ENCODE measurements at places on chromosomes 7 and 10.

- DNase-seq = no peak
Measured at GRCh38 chr10:13349463-13350274, 1.6 kb upstream of the SEPHS1 start.

- DNase-seq = no peak
Measured at GRCh38 chr10:62183857-62184795, 84.5 kb downstream of the RTKN2 start.

DNA sequence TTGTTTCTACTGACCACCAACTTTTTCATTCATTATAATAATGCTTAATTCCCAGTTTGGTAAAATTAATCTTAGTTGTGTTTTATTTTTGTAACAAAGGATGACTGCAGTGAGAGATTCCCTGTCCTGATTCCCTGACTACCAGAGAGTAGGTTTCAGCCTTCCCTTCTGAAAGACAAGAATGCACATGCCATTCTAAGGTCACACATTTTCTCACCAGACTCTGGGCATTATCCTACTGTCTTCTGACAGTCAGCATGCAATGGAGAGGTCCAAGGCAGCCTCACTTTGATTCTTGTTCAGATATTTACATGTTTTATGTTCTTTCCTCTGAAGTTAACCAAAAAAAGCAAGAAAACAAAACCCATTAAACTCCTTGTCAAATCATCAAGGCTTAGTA is 372.7 kb upstream of the CDC14C start:
- no peak for DNase-seq

- DNase-seq = no peak
Measured at GRCh38 chr7:81690251-81690650, 79.6 kb downstream of the HGF start.

- DNase-seq = no peak
Measured at GRCh38 chr7:36967387-36967786, 243.1 kb upstream of the AOAH start.

DNA sequence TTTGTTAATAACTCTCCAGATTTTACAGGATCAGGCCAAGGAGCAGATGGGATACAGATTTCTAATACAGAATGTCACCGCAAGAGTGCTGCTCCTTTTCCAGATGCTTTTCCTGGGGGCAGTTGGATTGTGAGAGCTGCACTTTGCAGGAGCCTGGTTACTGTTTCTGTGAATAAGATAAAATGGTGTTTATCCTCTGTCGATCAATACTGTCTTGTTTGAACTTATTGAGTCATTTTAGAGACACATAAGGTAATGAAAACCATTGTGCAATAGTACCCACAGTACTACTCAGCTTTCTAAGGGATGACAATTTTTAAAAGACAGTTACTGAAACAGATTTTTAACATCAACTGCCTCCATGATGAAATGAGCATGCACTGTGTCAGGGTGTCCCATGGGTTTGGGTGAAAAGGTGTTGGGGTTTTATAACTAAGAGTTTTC is 2.9 kb downstream of the A1CF start:
- DNase-seq = no peak

DNA sequence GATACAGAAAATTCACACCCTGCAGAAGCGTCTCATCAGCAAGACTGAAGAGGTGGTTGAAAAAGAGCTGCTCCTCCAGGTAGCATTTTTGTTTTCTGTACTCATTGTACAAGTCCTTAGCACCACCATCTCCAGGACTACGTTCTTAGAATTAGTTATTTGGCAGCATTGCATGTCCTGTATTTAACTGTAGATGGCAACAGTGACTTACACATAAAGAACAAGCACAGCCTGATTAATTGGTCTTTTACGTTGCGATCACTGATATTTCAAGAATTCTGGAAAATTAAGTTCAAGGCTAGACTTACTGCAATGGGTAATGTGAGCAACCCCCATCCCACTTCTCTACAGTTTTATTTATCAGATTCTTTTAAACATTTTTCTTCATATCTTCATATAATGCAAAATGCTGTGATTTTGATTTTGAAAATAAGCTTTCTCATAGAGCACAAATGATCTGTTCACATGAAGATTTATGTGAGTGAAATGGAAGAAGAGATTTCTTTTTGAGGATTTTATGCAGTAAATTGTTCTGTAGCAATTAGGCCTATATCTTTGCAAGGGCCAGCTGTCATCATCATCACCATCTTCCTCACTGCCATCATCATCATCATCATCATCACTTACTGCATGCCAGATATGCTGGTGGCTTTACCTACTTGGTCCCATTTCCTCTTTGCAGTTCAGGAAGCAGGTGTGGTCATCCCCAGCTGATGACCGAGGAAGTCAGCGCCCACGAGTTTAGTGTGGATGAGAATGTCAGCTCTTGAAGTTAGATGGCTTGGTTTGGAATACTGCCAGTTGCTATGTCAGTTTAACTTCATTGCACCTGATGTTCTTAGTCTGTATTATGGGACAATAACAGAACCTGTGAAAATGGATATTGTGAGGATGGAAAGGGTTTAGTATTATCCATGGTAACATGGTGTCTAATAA is 53.4 kb downstream of the CFAP58 start:
- no peak for DNase-seq

- no peak for DNase-seq
Measured at GRCh38 chr7:22647451-22648257, 79.3 kb upstream of the IL6 start.

DNA sequence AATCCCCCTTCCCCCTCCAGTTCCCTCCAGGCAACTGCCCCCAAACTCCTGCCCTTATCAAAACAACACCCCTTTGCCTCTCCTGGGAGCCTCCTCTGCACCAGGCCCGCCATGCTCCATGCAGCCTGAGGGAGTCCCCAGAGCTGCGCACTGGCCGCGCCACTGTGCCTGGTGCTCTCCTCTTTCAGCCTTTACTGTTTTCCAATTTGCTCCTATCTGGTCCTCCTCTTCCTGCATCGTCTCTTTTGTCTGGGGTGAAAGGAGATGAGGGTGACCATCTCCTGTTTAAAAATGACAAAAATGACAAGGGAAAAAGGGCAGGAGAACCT is 165.8 kb upstream of the ADCY1 start:
- DNase-seq = no peak

DNA sequence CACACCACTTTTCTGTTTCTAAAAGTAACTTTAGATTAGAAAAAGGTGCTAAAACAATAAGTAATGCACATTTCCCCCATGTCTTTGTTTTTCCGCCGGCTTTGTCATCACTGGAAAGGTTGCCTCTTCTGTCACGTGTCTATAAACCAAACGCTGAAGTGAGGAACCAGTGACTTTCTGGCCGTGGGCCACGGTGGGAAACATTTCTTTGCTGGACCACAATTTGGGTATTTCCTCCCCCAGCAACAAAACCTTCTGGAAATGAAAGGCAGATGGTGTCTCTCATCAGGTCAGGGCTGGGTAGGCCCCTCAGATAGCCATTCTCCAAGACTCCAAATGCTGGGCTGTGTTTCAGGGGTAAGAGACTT is 174.5 kb downstream of the SH3PXD2A start:
- no peak for DNase-seq

DNA sequence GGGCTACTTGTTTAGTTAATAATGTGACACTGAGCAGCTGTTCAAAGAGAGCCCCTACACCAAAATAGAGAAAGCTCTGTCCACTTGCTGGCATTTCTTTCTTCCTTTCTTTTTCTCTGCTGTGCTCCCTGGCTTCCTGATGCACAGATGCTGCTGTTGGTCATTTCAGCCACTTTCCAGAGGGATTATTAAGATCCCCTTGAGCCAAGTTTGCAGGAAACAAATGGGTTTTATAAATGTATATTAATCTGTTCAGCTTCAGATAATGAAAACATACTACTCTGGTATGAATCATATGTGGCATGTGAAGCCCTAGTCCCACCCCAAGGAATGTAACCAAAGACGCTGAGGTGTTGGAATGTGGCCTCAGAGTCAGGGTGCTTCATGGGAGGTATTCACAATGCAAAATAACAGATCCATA is 638.2 kb upstream of the FZD8 start:
- no peak for DNase-seq

- DNase-seq = no peak
Measured at GRCh38 chr7:21953781-21954180, 8.1 kb upstream of the CDCA7L start.

- peak; percentile 26 for DNase-seq
Measured at GRCh38 chr10:126749015-126749655, 78.6 kb upstream of the C10orf90 start.

DNA sequence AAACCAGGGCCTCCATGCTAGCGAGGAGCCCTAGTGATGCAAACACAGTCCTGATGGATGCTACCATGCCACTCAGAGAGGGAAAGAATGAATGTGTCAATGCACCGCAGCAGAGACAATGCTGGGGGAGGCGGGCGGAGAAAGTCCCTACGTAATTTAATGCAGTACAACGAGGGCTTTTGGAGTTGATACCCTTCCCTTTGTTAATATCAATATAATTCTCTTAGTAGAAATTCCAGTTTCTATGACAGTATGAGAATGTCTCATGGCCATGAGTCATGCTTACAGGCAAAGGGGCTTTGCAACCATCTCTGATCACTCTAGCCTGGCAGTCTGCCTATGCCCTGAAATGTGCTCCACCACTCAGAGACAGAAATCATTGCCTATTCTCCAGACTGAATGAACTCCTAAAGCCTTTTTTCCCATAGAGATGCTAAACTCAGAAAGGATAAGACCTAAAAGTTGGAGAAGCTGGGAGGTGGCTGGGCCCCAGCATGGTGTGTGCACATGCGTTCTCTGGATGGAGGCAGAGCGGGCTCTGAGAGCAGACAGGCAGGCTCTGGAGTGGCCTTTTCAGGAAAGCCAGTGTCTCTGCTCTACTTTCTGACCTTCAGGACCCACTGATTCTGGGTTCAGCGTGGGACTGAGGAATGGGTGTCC is 20.3 kb upstream of the GIMAP2 start:
- DNase-seq = peak; percentile 38

- no peak for DNase-seq
Measured at GRCh38 chr7:124686543-124687171, 78.9 kb downstream of the GPR37 start.

GRCh38 chr10:7984896-7985295 is 69.6 kb upstream of the GATA3 start:
- DNase-seq = no peak

DNA sequence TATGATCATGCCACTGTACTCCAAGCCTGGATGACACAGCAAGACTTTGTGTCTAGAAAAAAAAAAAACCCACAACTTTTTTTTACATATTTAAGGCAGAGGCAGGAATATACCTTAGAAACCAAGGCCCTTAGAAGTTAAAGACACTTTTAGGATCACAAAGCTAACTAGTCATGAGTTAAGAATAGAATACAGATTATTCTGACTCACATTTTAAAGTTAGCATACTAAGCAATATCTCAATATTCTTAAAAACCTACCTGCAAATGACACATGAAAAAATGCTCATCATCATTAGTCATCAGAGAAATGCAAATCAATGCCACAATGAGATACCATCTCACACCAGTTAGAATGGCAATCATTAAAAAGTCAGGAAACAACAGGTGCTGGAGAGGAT is 177.7 kb downstream of the CHCHD3 start:
- no peak for DNase-seq

GRCh38 chr10:95277201-95277570 is 13.6 kb downstream of the PDLIM1 start:
- no peak for DNase-seq

DNA sequence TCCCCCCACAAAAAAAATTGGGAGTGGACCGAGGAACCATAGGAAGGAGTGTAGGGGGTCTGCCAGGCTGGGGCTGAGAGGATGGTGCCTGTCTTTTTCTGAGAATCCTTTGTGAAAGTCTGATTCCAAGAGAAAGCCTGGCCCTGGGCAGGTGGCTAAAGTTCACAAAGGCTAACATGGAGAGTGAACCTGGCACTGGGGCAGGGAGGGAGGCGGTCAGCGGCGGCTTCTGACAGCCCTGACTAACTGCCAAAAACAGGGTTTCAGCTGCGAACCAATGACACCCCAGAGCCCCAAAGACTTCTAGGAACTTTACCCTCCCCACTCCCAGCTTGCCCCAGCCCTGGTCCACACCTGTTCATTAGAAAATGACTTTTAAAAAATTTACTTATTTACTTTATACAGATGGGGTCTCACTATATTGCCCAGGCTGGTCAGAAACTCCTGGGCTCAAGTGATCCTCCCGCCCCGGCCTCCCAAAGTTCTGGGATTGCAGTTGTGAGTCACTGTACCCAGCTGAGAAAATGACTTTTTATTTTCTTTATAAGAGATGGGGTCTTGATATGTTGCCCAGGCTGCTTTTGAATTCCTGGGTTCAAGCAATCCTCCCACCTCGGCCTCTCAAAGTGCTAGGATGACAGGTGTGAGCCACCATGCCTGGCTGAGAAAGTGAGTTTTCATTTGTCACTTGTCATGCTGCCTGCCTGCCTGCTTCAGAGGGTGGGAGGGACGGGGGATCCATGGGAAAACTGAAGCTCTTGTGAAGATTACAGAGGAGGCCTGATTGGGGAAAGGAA is 61.0 kb upstream of the DUSP5 start:
- DNase-seq = no peak

DNA sequence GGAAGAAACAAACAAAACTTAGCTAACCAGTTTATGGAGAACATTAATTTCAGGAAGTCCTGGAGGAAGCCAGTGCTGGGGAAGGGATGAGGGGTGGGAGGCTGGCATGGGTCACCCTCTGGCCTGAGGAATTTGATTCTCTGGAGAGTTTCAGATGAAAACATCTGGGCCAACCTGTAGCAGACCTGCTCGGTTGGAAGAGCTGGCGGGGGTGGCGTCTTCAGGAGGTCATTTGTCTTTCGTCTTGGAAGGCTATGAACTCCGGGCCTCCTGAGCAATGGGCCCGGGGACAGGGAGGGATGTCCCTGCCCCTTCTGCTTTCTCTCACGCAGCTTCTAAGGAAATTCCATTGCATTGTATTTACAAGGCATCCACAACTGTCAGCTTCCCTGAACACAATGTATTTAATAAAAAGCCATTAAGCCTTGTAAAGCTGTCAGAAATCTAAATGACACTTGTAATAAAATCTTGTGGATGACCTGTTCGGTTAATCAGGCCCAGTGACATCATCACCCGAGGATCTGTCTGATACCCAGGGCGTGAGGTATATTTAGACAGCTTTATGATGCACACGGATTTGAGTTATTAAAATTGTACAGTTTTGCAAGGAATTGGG is 250.5 kb downstream of the RAB11FIP2 start:
- DNase-seq = no peak

- no peak for DNase-seq
Measured at GRCh38 chr7:34425194-34425593, 232.8 kb upstream of the NPSR1 start.

- no peak for DNase-seq
Measured at GRCh38 chr10:2111965-2112364, 374.6 kb upstream of the ADARB2 start.

- DNase-seq = no peak
Measured at GRCh38 chr7:133060004-133060403, 21.9 kb downstream of the CHCHD3 start.

- DNase-seq = no peak
Measured at GRCh38 chr7:25970356-25970755, 181.6 kb upstream of the NFE2L3 start.

- no peak for DNase-seq
Measured at GRCh38 chr10:125976960-125977605, 80.7 kb downstream of the FANK1 start.

DNA sequence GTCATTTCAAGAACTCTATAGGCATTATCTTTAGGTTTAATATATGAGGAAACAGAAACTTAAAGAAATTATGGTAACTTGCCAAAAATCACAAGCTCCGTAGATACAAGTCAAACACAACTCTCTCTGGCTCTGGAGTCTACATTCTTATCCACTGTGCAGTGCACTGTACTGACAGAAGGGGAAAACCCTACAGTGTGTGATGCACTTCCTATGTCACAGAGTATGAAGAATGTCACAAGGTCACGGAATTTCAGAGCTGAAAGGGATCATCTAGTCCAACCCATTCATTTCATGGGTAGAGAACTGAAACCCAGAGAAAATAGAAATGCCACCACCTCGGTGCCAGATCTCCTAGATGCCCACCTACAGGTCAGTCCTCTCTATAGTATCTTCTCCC is 86.1 kb downstream of the LRRTM3 start:
- DNase-seq = no peak

All from stimulated activated CD4-positive, alpha-beta T cell treated with anti-CD3 and anti-CD28 coated beads, Interleukin-1b, Interleukin-23, amount 100 ng/mL, for 1 hour (primary cell).